NCI-H510A treated with DMSO at 0.1 percent for 48 hours (cell line): ENCODE measurements at places on chromosomes 6 and 20.

- peak; percentile 40 for DNase-seq
Observed at GRCh38 chr6:12007887-12008286, 4.2 kb upstream of the HIVEP1 start.

GRCh38 chr6:137843211-137843610, 23.8 kb upstream of the TNFAIP3 start:
- no peak for DNase-seq

GRCh38 chr6:33075568-33076405, at the start of gene HLA-DPB1:
TSS of gene HLA-DPB1 (plus strand) at chr6:33075990. CDS start at chr6:33076042, 52 bp downstream.
- peak; percentile 9 for DNase-seq

GRCh38 chr20:44054849-44055248, 132.1 kb downstream of the JPH2 start:
- DNase-seq = no peak

DNA sequence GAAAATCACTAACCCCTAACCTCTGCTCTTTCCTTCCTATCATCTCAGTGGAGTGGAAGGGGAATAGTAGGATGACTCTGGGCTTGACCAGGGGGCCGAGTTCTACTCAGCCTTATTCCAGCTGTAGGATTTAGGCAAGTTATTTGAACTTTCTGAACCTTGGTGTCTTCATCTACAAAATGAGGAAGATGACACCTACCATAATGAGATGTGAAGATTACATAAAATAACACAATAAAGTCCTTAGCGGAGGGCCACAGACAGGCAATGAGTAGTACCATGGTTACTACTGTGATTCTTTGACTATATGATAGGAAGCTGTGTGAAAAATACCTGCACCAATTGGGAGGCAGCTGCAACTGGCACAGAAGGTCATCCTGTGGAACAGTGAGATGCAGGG, 53.6 kb upstream of the PIM1 start:
- no peak for DNase-seq

DNA sequence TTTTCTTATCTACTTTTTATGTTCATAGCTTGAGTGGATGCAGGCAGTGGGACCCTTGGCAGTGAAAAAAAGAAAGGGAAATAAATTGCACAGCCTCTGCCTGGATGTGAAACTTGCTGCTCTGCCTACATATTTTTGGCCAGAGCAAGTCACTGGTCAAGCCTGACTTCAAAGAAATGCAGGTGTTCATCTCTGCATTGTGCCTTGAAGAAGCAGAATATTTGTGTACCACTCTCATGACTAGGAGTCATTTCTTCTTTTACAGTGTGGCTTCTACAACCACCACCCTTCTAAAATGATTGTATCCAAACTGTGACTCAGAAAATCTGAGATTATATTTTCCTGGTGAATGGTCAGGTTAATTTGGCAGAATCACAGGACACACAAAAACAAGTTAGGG, 2.5 kb upstream of the KATNA1 start:
- no peak for DNase-seq

GRCh38 chr6:44342052-44342451, 398 bp upstream of the SPATS1 start:
- DNase-seq = no peak

GRCh38 chr6:451847-452246, 60.3 kb downstream of the IRF4 start:
- no peak for DNase-seq

DNA sequence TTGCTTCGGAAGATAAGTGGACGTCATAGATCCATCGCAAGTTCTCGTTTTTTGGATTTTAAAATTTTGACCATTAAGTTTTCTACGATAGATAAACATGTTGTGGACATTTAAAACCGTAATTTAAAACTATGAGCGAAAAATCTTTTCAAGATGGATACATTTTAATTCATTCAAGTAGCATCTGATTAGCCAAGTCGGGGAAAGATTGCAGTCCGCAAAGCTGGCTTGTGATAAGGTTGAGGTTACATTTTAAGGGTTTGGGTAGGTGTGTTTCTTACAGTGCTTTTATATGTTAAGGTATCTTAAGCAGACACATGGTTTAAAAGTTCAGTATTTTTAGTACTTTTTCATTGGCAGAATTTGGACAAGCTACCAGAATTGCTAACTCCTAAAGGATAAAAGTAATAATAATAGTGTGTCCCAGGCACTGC, 1.2 kb downstream of the WTAP start:
- no peak for DNase-seq

DNA sequence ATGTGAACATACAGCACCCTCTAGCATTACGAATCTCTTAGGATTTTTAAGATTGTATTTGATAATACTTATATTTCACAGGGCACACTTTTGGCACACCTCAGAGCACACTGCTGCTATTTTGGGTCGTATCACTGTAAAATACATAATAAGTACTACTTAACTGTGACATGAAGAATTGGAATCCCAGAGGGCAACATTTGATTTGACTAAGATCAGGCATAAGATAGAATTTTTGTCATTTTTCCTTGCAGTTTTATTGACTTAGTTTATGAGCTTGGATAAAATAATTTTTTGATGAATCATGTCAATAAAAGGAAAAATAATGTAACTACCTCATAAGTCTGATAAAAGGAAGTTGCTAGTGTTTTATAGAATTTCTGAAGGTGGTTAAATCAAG, 22.4 kb downstream of the MRS2 start:
- no peak for DNase-seq
